Activated CD8-positive, alpha-beta T cell treated with anti-CD3 and anti-CD28 coated beads for 36 hours (primary cell): ENCODE measurements at places on chromosomes 3 and 15. TPM values are rescaled to one million over a fixed set of nuclear protein-coding genes. Genes with fewer than 3 reads are reported as not detected.
A peak's percentile ranks its signal among the peaks of the same experiment; 100 is the strongest.

Gene GP9
- not detected for total RNA-seq

DNA sequence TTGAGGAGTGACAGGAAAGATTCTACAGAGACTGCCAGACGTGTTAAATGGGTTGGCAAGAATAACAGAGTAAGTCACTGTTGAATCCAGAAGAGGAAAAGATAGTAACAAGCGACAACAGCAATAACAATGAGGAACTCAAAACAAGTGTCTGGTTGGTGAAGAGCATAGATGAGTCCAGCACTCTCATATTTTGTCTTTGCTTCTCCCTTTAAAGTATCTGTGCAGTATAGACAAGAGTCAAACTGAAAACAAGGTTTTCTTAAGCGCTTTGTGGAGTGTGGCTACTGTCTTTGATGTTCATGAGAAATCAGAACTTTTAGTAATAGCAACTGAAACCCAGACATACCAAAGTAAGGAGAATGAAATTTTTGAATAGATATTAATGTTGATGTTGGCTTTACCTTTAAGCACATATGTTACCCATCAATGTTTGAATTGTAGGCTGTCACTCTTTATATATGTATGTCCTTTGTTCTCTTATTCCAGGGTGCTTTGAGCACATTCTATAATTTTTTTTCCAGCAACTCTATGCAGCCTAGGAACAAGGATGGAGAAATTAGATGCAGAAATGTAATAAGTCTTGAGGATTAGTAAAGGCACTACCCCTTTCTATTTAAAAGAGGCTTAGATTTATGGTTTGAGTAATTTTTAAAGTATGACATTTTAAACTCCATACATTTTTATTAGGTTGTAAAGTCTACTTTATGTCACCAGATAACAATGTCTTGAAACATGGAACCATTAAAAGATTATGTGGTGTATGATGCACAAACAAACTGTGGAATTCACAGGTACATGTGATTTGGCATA lies 185.5 kb downstream of the NFKBIZ start:
- H3K4me3 ChIP-seq: no peak overlapping the region
- H3K27ac ChIP-seq: no peak overlapping the region
- no peak for DNase-seq

DNA sequence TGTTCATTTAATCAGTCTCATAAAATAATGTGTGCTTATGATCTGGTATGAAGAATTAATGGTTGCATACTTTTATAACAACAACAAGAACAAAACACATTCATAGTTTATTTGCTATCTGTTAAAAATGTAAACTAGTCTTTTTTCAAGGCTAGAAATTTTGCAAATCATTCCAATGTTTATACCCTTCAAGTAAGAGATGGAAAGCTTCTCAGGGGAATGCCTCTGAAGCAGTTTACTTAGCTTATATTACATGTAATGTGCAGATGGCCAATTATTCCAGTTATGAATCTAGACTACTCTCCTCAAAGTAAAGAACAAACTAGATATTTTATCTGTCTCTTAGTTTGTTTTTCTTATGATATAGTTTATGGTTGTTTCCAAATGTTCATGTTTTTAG lies 575.4 kb downstream of the NAALADL2 start:
- H3K4me3 ChIP-seq: no peak overlapping the region
- H3K27ac ChIP-seq: no peak overlapping the region
- no peak for DNase-seq
- H3K27me3 ChIP-seq: no peaks in the 10 kb centered on the region
- H3K4me1 ChIP-seq: no peaks in the 10 kb centered on the region
- no peaks in the 10 kb centered on the region for H3K36me3 ChIP-seq

Gene RMDN3
- 21.6 TPM for total RNA-seq

DNA sequence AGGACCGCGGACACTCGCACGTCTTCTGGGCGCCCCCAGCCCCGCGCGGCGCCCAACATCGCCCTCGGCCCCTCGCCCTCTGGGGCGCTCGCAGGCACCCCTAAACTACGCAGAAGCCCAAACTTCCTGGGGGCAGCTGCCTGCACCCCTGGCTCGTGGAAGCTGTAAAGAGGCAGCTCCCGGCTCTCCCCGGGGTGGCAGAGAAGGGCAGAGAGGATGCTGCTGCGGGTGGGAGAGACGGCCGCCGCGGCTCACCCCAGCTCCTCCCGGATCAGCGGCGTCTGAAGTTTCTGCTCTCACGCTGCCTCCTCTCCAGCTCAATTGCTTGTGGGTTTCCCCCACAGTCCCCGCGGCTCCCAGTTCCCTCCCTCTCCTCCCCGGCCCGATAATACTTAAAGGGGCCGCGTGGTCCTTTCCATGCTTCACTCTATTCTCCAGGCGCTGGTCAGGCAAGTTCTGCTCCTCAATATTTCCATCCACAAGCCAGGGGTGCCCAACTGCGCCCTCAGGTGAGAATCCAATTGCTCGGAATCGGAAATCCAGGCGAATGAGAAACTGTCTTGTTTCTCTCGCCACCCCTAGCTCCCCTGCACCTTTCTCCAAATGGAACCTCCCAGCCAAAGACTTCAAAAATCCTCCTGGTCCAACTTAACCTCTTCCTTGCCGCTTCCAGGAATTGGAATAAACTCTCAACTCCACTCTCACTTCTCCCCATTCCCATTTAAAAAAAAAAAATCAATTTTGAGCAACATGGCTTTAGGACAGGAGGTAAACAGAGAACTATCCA lies 748.5 kb downstream of the ROBO1 start:
- peaks cover 6% of the 10 kb centered on the region for H3K4me1 ChIP-seq
- no peaks in the 10 kb centered on the region for H3K36me3 ChIP-seq
- DNase-seq: peak; percentile 50
- peaks cover 8% of the 10 kb centered on the region for H3K27me3 ChIP-seq
- H3K27ac ChIP-seq: peak overlapping the region; percentile 52

Gene TF
- total RNA-seq: 0.34 TPM

DNA sequence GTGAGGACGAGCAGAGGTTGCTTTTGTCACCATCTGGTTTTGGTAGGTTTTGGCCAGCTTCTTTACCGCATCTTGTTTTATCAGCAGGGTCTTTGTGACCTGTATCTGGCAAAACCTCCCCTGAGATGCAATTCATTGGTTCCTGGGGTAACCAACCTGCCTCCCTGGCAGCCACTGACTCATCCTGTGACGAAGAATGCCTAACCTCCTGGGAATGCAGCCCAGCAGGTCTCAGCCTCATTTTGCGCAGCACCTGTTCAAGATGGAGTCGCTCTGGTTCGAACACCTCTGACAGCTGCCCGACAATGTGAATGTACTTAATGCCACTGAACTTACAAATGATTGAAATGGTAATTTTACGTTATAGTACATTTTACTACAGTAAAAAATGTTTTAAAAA lies 6.8 kb upstream of the ADAMTS17 start:
- H3K27ac ChIP-seq: no peak overlapping the region
- peaks cover 5% of the 10 kb centered on the region for H3K4me1 ChIP-seq
- no peak for DNase-seq
- peaks cover 8% of the 10 kb centered on the region for H3K27me3 ChIP-seq
- no peaks in the 10 kb centered on the region for H3K36me3 ChIP-seq

- H3K4me3 ChIP-seq: no peak overlapping the region
- no peaks in the 10 kb centered on the region for H3K36me3 ChIP-seq
- DNase-seq: no peak
- H3K27ac ChIP-seq: no peak overlapping the region
Measured at GRCh38 chr3:116165641-116166040, 279.6 kb downstream of the LSAMP start.

GRCh38 chr3:108713009-108713516 lies 44.1 kb downstream of the RETNLB start:
- H3K4me1 ChIP-seq: no peaks in the 10 kb centered on the region
- no peak for DNase-seq
- H3K27ac ChIP-seq: no peak overlapping the region
- H3K27me3 ChIP-seq: no peaks in the 10 kb centered on the region

- H3K27ac ChIP-seq: peak overlapping the region; percentile 85
- peaks cover 77% of the 10 kb centered on the region for H3K36me3 ChIP-seq
- DNase-seq: no peak
- no peaks in the 10 kb centered on the region for H3K27me3 ChIP-seq
- H3K4me1 ChIP-seq: peaks cover 88% of the 10 kb centered on the region
Measured at GRCh38 chr15:101244889-101245668, 6.8 kb downstream of the CHSY1 start.

Gene CLPX
- 77.4 TPM for total RNA-seq

DNA sequence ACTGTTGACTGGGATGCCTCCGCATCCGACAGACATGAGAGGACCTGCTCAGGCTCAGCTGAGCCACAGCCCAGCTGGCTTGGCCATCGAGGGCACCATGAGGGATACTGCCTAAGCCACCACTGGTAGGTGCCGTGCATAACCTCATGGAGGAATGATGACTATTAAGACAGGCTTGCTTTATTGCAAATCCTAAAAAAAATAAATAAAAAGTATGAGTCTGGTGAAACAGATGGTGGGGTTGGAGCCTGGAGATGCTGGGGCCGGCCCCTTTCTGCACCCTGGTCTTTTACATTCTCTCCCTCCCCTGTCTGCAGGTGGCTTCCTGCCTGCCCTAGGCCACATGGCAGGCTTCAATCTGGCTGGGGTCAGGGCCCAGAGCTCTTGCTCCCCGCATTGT lies 24.0 kb upstream of the RAD18 start:
- H3K27ac ChIP-seq: no peak overlapping the region
- no peak overlapping the region for H3K4me3 ChIP-seq
- H3K4me1 ChIP-seq: peaks cover 2% of the 10 kb centered on the region
- no peak for DNase-seq

DNA sequence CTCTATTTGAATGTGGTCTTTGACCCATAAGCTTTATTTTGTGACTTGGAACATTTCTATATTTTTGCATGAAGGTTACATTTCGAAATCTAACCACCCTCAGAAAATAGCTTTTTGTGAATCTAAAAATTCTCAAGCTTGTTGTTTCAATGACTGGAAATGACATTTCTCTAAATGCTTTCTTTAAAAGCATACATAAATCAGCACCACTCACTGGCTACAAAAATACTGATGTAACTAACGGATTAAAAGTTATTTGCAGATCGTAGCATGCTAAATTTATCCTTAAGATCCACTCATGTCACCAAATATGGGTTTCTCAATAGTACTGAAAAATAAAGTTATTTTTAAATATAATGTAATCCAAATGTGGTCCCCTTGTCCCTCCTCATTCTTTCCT lies 55.2 kb upstream of the ACAN start:
- DNase-seq: no peak
- H3K36me3 ChIP-seq: no peaks in the 10 kb centered on the region
- no peaks in the 10 kb centered on the region for H3K4me1 ChIP-seq
- H3K27ac ChIP-seq: no peak overlapping the region

Gene MAP3K13
- 10.2 TPM for total RNA-seq

DNA sequence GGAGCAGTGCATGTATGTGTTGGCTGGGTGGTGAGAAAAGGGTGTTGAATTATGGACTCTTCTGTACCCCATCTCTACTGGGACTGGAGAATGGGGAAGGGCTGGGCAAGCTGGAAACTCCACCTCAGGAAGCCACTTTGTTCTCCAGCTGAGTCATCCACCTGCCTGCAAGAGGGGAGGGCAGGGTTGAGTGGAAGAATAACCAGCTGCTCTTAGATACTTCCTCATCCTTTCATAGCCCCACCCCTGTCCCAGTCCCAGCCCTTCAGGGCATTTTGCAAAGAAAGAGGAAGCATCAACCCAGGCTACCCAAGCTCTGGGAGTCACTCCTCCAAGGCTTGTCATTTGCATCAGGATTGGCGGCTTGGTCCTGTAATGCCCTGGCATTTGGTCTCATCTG lies 33.1 kb downstream of the RAB11A start:
- H3K27me3 ChIP-seq: no peaks in the 10 kb centered on the region
- no peak for DNase-seq
- no peak overlapping the region for H3K27ac ChIP-seq
- no peak overlapping the region for H3K4me3 ChIP-seq
- H3K4me1 ChIP-seq: peaks cover 4% of the 10 kb centered on the region
- peaks cover 13% of the 10 kb centered on the region for H3K36me3 ChIP-seq

DNA sequence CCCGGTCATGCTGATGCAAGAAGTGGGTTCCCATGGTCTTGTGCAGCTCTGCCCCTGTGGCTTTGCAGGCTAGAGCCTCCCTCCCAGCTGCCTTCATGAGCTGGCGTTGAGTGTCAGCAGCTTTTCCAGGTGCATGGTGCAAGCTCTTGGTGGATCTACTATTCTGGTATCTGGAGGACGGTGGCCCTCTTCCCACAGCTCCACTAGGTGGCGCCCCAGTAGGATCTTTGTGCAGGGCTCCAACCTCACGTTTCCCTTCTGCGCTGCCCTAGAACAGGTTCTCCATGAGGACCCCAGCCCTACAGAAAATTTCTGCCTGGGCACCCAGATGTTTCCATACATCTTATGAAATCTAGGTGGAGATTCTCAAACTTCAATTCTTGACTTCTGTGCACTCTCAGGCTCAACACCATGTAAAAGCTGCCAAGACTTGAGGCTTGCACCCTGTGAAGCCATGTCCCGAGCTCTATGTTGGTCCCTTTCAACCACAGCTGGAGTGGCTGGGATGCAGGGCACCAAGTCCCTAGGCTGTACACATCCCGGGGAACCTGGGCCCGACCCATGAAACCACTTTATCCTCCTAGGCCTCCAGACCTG lies 238.4 kb upstream of the MDFIC2 start:
- H3K4me1 ChIP-seq: no peaks in the 10 kb centered on the region
- no peaks in the 10 kb centered on the region for H3K36me3 ChIP-seq
- peak; percentile 85 for DNase-seq
- H3K4me3 ChIP-seq: no peak overlapping the region
- H3K27ac ChIP-seq: no peak overlapping the region
- peaks cover 1% of the 10 kb centered on the region for H3K27me3 ChIP-seq

Gene P3H2
- not detected for total RNA-seq

- no peak overlapping the region for H3K4me3 ChIP-seq
- DNase-seq: no peak
- H3K27ac ChIP-seq: no peak overlapping the region
- H3K36me3 ChIP-seq: no peaks in the 10 kb centered on the region
Measured at GRCh38 chr3:35537265-35537664, 102.1 kb upstream of the ARPP21 start.

Gene WDR72
- total RNA-seq: not detected

Gene SV2B
- not detected for total RNA-seq

DNA sequence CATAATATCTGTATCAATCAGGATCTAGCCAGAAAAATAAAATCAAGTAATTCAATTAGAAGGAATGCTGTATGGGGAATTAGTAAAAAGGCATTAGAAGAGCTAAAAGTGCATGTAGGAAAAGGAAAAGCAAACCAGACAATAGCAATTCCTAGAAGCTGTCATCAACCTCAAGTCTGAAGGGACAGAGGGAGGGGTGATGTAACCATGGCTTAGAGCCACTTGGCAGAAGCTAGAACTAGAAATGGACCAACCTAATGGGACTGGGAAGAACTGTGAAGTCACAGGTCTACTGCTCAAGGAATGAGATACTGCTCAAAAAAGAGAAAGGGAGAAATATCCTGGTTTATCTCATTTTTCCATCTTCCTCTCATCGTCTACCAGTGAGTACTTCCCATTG lies 590.7 kb upstream of the SGO1 start:
- no peaks in the 10 kb centered on the region for H3K27me3 ChIP-seq
